ENCODE measurements at places on chromosomes 7 and 10. TPM values are rescaled to one million over a fixed set of nuclear protein-coding genes. Genes with fewer than 3 reads are reported as not detected.

- H3K4me3 ChIP-seq = no peak overlapping the region
- H3K27me3 ChIP-seq = no peaks in the 10 kb centered on the region
- no peaks in the 10 kb centered on the region for H3K4me1 ChIP-seq
- DNase-seq = no peak
- no peaks in the 10 kb centered on the region for H3K36me3 ChIP-seq
These were observed 789.8 kb downstream of the PHTF2 start for GRCh38 chr7:78588393-78588792.

GRCh38 chr10:3654496-3654895 is 130.5 kb downstream of the KLF6 start:
- H3K27me3 ChIP-seq = peaks cover 5% of the 10 kb centered on the region
- no peak overlapping the region for H3K27ac ChIP-seq
- no peak overlapping the region for H3K4me3 ChIP-seq
- no peaks in the 10 kb centered on the region for H3K36me3 ChIP-seq

GRCh38 chr10:129099992-129100391 is 367.0 kb upstream of the MGMT start:
- no peaks in the 10 kb centered on the region for H3K36me3 ChIP-seq
- H3K4me3 ChIP-seq = no peak overlapping the region
- H3K27ac ChIP-seq = no peak overlapping the region
- DNase-seq = no peak
- no peaks in the 10 kb centered on the region for H3K27me3 ChIP-seq

The ZMIZ1 gene
- total RNA-seq = 15.6 TPM

The IQUB gene
- total RNA-seq = not detected
